HEK293T (cell line): ENCODE measurements at places on chromosomes 11 and 22.

GRCh38 chr22:17913801-17914347, 110.5 kb downstream of the MICAL3 start:
- no peak for DNase-seq

DNA sequence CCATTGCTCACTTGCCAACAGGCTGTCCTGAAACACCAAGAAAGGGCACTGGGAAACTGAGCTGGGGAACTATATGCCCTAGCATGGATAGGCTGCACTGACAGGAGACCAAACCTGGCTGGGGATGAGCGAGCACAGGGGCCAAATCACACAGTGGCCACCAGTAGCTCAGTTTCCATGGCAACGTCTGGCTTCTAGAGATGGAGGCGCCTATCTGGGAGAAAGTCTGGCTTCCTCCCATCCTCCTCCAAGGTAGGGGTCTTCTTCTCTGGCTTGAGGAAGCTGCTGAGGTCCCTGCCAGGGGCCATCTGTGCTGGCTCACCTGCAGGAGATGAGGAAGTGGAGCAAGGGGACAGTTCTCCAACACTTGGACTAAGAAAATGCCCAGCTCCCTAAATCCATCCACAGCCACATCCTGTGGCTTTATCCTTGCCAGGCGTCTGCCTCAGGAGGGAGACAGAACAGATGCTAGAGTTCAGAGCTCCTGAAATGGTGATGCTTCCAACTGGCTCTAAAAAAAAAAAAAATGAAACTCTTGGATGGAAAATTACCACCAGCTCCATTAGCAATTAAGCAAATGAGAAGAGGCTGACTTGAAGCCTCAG, 48.3 kb downstream of the SYT13 start:
- no peak for DNase-seq

GRCh38 chr11:83918476-83918875, 632.3 kb upstream of the CCDC90B start:
- DNase-seq, result no peak

DNA sequence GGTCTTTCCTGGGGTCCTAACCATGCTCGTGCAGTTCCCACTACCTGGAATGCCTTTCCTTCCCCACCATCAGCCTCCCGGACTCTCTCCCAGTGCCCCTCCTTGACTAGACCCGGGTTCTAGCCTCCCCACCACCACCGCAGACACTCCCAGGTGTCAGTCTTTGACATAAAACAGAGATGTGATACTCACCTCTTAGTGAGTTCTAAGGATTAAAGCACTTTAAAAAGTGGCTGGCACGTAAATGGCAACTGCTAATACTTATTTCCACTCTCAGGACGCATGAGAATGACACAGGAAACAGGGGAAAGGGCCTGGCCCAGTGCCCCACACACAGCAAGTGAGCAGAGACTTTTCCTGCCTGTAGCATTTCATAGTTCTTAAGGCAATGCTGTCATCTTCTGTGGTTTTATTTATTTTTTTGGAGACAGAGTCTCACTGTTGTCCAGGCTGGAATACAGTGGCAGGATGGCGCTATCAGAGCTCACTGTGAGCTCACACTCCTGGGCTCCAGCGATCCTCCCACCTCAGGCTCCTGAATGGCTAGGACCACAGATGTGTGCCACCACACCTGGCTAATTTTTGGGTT, 1.9 kb upstream of the SLC25A45 start:
- no peak for DNase-seq

- no peak for DNase-seq
These were observed 11.1 kb downstream of the YAP1 start for GRCh38 chr11:102121329-102121728.
